Effector memory CD8-positive, alpha-beta T cell (primary cell): ENCODE measurements at places on chromosomes 7 and 10.

DNA sequence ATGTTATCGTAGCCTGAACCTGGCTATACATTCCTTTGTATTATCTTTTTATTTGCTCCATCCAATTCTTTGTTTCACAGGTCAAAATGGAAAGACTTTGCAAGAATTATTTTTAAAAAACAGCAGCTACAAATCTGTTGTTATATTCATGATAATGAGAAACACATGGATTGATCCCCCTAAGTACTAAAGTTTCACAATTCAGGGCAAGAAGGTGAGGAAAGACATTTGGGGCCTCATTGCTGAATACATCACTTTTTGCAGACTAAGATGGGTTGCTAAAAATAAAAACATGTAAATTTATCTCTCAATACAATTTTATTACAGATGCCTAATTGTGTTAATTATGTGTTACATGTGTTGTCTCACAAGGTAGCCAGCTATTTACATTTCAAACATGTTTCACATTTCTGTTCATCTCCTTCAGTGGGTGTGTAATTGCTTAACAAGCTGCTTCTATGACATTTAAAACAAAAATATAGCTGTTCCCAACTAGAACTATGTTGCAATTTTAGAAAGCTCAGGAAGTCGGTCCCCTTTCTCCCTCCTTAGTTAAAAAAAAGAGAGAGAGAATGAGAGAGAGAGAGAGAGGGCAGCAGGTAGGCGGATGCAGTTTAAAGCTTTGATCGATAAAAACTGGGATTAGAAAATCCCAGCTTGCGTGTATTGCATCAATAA lies 606.3 kb upstream of the FZD8 start:
- no peak for DNase-seq

DNA sequence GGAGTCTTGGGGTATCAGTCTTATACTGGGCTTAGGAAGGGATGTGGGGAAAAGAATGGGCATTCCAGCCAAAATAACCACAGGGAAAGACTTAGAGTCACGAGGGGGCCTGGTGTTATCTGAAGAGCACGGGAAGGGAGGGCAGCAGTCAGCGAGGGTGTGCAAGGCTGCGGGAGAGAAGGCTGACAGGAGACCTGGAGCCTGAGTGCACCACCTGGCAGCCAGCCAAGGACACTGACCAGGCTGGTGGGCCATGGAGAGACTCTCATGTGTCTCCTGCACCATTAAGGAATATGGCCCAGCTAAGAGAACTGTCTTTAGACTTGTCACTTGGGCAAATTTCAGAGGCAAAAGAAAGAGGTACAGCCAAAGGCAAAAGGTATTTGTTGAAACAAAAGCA lies 69.6 kb downstream of the PKD1L1 start:
- no peak for DNase-seq

DNA sequence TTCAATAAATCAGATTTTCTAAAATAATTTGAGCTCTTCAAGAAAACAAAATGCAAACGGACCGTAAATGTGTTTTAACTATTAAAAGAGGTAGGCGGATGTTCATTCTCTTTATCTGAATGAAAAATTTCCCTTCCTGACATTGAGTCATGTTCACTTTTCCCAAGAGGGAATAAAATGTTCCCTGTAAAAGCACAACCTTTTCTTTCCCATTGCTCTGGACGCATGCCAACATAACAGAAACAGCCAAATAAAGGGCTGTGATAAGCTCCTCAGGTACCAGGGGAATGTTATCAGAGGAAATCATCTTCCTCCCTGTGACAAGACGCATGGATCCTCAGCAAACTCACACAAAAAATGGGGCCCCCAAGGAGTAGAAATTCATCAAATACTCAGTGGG lies 251.8 kb downstream of the MTERF1 start:
- no peak for DNase-seq

DNA sequence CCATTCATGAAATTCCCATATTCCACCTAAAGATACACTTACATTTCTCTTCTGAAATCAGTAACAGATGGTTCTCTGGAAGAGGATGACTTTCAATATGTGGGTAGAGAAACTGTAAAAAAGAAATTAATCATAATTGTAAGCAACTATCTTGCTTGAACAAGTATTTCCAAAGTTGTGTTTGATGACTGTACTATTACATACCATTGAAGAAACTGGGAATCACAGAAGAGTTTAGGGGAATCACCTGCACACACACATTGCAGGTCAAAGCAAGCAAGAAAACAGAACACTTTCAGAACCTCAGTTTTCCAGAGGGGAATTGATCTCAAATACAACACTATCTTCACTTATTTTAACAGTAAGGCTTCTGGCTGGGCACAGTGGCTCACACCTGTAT lies 33.6 kb downstream of the GSAP start:
- DNase-seq, result no peak

- no peak for DNase-seq
Measured at GRCh38 chr7:64113981-64114380, 68.7 kb downstream of the ZNF727 start.

DNA sequence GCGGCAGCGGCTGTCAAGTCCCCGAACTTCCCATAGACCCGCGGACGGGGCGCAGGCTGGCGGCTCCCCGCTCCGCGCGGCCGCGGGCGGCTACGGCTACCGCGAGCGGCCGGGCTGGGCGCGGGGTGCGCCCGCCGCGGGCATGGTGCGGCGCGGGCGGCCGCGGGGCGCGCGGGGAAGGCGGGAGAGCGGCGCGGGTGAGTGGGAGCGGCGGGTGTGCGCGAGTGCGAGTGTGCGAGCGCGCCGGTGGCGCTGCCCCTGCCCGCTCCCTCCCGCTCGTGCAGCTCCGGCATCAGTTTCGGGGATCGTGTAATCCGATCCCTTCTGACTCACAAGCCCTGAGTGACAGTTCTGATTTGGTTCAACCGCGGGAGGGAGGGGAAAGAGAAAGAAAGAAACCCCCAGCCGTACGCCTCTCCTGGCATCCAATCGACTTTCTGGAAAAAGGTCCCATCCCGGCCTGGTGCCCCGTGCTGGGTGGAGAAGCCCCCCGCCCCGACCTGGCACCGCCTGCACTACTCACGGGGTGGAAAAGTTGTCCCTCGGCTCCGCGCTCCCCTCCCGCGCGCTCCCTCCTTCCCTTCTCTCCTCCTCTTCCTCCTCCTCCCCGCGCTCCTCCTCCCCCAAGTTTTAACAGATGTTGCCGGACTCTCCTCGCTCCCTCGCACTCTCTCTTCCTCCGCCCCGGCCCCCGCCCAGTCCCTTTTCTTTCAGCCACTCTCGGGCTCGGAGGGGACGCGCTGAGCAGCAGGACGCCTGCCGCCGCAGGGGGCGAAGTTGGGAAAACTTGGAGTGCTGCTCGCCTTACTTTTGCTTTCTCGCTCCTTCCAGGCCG lies at the start of gene GLI3:
Gene GLI3, minus strand, starts transcription at position 234 of the 835 bp plus-strand sequence. CDS start 13,956 bp downstream, outside the sequence.
- DNase-seq, result no peak
